Activated CD4-positive, alpha-beta memory T cell treated with anti-CD3 and anti-CD28 coated beads, Interleukin-2, amount 10 ng/mL, durations not matched to agents 7 days and 5 days (primary cell): ENCODE measurements at places on chromosomes 6 and 20. TPM values are rescaled to one million over a fixed set of nuclear protein-coding genes. Genes with fewer than 3 reads are reported as not detected.

BPIFB2 gene
- total RNA-seq, result not detected

TCP11 gene
- total RNA-seq, result not detected

TREM1 gene
- not detected for total RNA-seq

HIVEP2 gene
- total RNA-seq, result 32.8 TPM

OR2H1 gene
- not detected for total RNA-seq

NINL gene
- total RNA-seq, result 2.8 TPM

AVP gene
- total RNA-seq, result not detected

IP6K3 gene
- not detected for total RNA-seq

PLAGL2 gene
- 27.9 TPM for total RNA-seq

TFB1M gene
- 24.6 TPM for total RNA-seq

SUMO4 gene
- total RNA-seq, result 8.1 TPM

MYCT1 gene
- total RNA-seq, result not detected

SMOC2 gene
- not detected for total RNA-seq

ARFGEF3 gene
- 0.50 TPM for total RNA-seq

MAK gene
- total RNA-seq, result 0.35 TPM

RUNX2 gene
- total RNA-seq, result 42.2 TPM

ADTRP gene
- total RNA-seq, result 5.5 TPM

ZBTB46 gene
- 0.65 TPM for total RNA-seq

NAPB gene
- total RNA-seq, result 16.0 TPM

NTSR1 gene
- total RNA-seq, result not detected

GRM1 gene
- total RNA-seq, result not detected

MTFR2 gene
- total RNA-seq, result 21.4 TPM

VGLL2 gene
- total RNA-seq, result not detected

PSORS1C2 gene
- not detected for total RNA-seq

MEI4 gene
- not detected for total RNA-seq

GSTA1 gene
- not detected for total RNA-seq

TRDN gene
- not detected for total RNA-seq

OR2B6 gene
- total RNA-seq, result not detected

MEP1A gene
- total RNA-seq, result not detected

RSPO3 gene
- not detected for total RNA-seq

CLVS2 gene
- total RNA-seq, result not detected

TBXT gene
- total RNA-seq, result not detected

TBX18 gene
- total RNA-seq, result not detected

OOEP gene
- 0.68 TPM for total RNA-seq

PAK5 gene
- not detected for total RNA-seq

ABHD16A gene
- 55.0 TPM for total RNA-seq

PLA2G7 gene
- total RNA-seq, result not detected

TMEM244 gene
- total RNA-seq, result 0.43 TPM

GNRH2 gene
- 3.0 TPM for total RNA-seq

BPIFB1 gene
- not detected for total RNA-seq

PPP1R3G gene
- total RNA-seq, result 0.08 TPM
